WTC11 (cell line): ENCODE measurements at places on chromosomes 3 and 15.

- DNase-seq: no peak
Measured at GRCh38 chr3:63069806-63070475, 194.7 kb upstream of the CADPS start.

GRCh38 chr3:48985831-48986376 lies 4.1 kb upstream of the P4HTM start:
- no peak for DNase-seq

DNA sequence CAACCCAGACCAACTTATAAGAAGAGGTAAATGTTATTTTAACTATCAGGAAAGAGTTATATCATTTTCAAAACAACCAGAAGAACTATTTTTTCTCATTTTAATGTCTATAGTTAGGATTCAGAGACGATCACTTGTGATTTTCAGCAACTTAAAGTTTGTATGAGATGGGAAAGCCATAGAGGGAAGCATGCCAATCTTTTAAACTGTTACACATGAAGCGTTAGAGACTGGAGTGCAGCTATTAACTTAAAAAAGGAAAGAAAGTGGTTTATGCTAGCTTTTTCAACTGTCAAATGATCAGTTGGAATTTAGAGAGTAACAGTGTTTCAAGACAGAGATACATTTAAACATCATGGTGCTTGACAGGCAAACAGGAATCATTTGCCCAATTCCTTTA lies 91.7 kb upstream of the LPP start:
- DNase-seq: no peak

GRCh38 chr15:65130941-65131340 lies 2.7 kb downstream of the PDCD7 start:
- DNase-seq: peak; percentile 20

DNA sequence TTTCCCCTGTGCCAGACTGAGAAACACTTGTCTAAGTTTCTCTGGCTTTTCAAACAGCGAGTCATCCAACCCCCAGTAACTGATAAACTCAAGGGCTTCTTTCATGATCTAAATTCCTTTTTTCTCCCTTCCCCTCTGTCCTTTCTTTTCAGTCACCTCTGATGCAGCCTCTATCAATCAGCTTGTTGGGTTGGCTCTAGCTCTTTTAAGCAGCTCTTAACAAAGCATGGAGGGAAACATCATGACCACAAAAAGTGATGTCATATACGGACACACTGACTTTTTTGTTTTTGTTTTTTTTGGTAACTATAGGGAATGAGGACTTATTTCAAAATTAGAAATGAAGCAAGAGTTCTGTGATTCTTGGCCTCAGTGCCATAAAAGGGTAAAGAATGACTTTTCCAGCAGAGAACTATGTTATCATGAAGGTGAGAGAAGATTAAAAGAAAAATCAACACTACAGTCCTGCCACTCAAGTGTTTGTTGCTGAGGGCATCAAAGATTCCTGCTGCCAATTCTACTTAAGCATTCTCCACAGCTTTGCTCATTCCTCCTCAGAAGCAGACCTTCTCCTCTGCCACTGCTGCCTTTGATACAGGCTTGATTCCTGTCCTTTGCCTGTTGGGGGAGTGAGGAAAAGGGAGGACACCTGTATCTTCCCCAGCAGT lies 457.0 kb upstream of the ONECUT1 start:
- no peak for DNase-seq
